Skin of body (tissue), 3 donors: ENCODE measurements at places on chromosomes 16 and 17.

- peak; percentile 63 for DNase-seq
These were observed 15.3 kb downstream of the MPP2 start for GRCh38 chr17:43891851-43892646.

DNA sequence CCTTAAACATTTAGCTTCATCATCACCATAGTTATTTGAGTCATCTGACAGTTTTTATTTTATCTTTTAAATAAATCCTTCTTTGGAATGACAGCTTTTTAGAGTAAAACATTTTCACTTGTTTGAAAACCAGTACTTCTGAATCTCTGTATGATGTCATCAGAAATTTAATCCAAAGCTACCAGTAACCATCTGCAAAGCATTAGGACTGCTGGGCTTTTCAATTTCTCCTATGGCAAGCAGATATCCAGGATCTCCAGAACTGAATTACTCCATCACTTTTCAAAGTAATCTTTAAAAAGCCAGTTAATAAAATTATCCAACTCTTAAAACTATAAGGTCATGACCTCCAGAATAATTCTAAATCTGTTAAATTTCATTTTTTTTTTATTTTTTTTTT is 51.5 kb downstream of the CHCT1 start:
- DNase-seq, result no peak

- DNase-seq, result no peak
These were observed 7.1 kb downstream of the NXPH3 start for GRCh38 chr17:49582789-49583188.

DNA sequence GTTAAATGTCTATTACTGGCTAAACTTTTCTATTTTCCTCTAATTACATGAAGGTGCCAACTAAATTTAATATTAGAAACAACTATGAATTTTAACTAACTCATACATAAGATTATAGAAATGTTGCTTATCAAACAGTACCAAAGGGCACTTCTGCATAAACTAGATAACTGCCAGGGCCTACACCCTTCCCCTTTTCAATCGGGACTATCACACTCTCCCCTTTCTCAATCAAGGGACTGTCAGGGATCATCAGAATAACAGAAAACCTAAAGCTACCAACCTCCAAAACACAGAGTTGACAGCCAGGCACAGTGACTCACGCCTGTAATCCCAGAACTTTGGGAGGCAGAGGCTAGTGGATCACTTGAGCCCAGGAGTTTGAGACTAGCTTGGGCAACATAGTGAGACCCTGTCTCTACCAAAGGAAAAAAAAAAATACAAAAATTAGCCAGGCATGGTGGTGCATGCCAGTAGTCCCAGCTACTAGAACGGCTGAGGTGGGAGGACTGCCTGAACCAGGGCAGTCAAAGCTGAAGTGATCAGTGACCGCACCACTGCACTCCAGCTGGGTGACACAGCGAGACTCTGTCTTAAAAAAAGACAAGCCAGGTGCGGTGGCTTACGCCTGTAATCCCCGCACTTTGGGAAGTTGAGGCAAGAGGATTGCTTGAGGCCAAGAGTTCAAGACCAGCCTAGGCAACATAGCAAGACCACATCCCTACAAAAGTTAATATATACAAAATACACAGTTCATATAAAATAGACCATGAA is 3.2 kb upstream of the PHLPP2 start:
- no peak for DNase-seq

DNA sequence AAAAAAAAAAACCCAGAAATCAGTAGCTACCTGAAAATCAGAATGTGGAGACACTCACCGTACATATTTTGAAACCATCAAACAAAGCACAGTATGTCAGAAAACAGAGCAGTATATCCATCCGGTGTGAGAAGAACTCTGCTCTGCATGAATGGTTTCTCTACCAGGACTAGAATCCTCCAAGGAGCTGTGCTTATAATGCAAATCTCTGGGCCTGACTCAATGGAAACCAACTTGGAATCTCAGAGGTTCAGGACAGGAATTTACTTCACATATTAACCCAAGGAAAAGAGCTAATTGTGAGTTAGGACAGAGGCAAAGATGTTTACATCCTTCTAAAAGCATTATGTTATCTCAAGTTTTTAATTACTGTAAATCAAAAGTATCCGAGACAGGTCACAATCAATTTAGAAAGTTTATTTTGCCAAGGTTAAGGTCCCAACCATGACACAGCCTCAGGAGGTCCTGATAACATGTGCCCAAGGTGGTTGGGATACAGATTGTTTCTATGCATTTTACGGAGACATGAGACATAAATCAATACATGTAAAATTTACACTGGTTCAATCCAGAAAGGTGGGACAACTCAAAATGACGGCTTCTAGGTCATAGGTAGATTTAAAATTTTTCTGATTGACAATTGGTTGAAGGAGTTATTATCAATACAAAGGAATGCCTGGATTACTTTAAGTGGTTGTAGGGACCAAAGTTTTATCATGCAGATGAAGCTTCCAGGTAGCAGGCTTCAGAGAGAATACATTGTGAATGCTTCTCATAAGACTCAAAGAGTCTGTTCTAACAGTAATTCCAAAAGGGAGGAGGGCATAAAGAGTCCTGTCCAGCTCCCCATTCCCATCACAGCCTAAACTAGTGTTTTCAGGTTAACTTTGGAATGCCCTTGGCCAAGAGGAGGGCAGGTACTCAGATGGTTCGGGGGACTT is 164.1 kb downstream of the CDH8 start:
- no peak for DNase-seq

- peak; percentile 58 for DNase-seq
These were observed at the start of gene ABCA8 for GRCh38 chr17:68955181-68955841. Gene ABCA8 (minus strand): TSS chr17:68955392. CDS start chr17:68942034, 13,358 bp downstream.

DNA sequence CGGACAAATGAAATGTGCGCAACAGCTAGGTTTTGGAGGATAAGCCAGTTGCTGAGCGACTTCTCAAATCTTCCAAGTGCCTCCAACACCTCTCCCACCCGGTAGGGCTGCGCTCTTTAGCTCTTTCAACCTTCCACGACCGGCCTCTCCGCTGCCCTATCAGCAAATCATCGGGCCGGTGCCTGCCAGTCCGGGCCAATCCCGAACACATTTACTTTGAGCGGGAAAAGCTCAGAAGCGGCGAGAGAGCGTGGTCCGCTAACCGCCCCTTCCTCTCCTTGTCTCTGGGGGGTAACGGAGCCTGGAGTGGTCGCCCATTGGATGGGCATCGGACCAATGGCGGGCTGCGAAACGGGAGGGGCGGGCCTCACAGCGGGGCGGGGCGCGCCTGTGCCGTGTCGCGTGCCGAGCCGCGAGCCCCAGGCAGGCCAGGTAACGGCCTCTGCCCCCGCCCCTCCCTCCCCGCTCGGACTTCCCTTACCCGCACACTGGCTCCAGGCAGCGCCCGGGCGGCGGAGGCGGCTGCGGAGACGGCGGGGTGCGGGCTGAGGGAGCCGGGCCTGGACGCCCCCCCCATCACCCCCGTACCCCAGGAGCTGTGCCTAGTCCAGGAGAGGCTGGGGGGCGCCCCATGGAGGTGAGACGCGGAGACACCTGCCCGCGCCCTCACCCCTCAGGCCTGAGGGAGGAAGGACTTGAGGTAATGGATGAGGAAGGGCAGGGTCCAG is at the start of gene MEIOC:
TSS of gene MEIOC (plus strand) at position 486 of the 728 bp plus-strand sequence. CDS start at position 632, 146 bp downstream.
- DNase-seq, result no peak
